ENCODE measurements at places on chromosomes 3 and 15.

DNA sequence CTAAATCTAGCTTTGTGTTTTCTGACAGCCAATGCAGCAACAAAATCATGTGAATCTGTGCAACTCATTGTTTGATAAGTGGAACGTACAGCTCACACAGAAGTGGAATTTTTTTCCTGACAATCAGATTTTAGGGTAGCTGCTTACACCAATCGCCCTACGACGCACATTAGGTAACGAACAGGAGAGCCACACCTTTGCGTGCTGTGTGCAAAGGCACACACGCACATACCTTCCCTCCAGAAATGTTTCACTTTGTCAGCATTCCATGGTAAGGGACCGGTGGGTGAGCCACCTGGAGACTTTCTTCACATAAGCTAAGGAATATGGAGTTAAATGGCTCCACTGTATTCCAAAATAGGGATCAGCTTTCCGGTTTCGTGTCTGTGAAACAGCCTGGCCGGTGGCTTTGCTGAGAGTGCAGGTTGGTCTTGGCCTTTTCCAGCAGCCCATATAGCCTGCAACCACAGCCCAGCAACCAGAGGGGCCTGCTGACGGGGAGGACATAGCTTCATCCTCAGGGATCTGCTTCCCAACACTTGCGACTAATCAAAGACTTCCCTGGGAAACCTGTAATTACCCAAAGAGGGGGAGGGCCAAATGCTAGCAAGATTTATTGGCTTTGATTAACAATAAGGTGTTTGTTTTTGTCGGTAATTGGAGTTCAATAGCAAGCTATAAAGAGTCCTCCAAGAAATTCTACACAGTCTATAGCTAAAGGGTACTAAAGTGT lies 145.3 kb downstream of the ADAMTS17 start:
- DNase-seq = no peak

DNA sequence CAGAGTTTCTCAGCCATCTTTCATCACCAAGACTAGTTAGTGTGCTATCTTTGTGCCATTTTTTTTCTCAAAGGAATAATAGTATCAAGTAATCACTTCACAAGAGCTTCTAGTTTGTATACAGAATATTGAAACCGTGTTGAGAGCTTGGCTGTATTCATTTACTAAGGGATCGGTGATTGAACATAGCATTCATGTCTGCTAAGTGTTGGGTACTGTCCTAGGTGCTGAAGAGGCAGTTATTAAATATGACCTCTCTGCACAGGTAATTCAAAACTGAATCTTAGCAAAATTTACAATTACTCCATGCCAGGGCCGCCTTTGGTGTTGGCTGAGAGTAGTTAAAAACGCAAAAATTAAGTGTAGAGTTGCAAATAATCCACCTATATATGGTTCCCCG lies 355.3 kb upstream of the RORA start:
- no peak for DNase-seq

DNA sequence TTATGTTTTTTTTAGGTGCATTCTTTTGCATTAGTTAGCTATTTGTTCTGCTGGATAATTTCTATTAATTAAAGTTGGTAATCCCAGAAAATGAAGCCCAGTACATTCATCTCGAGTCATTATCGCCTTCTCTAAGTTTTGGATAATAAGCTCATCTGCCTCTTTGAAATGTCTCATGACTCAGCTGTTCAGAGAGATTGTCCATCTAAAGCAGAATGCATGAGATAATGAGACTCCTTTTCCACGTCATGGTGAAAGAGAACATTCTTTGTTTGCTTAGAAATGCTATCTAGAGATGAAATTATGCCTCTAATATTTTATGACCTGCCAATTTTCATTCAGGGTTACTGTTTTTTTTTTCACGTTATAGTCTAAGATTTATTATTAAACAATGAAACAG lies 374.7 kb upstream of the GOLIM4 start:
- DNase-seq = no peak

DNA sequence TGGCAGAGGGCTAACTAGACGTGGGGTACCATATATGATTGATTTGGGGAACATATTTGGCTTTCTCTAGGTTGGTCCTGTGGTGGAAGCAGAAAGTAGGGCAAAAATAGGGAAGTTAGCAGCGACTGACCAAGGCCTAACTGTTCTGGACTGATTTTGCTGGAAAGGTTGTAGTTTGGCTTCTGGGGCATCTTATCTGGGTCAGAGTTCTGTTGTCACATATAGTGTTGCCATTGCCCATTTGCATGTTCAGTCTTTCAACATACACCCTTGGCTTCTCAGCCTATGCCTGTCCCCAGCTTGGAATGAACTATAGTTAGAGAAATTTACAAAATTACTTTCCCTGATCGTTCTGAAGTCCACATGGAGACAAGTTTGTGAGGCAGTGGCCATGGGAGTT lies 426.5 kb downstream of the TBC1D5 start:
- DNase-seq = no peak

- no peak for DNase-seq
Measured at GRCh38 chr3:86519819-86520218, 471.1 kb downstream of the VGLL3 start.

DNA sequence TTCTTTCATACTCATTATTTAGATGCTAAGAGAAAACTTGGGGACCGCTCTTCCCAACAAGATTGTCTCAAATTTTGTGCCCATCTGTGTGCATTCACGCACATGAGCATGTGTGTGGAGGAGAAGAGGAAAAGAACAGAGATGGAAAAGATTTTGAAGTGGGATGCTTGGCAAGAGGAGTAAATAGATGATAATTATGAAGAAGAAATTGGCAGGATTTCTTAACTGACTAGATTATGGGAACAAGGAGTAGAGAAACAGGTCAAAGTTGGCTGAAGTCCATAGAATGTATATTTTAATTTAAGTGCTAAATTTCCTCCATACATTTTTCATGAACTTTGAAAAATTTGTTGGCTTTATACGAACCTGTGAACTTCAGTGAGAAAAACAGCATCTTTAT lies 100.1 kb downstream of the ZNF609 start:
- DNase-seq = no peak

GRCh38 chr3:13266005-13266404 lies 154.1 kb downstream of the NUP210 start:
- DNase-seq = no peak

DNA sequence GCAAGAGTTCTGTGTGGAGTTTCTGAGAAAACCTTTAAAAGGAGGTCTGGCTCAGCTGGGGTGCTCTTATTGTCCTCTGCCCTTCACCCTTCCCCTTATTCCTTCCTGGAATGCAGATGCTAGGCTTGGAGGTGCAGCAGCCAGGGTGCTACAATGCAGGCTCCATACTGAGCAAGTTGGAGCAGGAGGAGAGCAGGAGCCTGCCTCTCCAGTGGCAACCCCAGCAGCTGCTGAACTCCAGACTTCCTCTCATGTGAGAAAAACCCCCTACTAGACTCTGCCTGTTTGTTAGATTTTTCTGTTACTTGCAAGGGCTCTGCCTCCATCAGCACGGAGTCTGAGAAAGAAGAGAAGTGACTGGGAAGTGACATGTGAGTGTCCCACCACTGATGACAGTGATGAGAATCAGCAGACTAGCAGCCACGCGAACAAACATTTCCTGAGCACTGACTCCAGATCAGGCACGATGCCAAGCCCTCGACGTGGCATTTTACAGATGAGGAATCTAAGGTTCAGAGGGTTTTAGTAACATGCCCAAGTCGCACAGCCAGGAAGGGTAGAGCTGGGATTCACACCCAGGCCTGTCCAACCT lies 16.1 kb upstream of the RARRES1 start:
- DNase-seq = no peak

DNA sequence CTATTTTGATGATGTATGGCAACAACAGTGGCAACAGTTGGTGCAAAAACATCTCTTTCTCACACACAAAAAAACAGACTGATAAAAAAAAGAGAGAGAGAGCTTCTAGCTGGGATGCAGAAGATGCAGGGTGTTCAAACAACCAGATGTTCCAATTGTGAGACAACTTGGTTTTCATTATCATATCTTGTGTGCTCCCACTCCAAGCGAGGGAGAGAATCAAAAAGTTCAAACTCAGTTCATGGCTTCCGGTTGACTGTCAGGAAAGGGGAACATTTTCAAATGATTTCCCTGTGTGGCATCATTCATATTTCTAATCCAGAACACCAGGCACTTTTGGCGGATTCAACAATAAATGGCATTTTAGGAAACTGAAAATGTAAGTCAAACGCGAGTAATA lies 72.1 kb downstream of the RSL24D1 start:
- no peak for DNase-seq

GRCh38 chr15:75062706-75063105 lies 39.3 kb downstream of the PPCDC start:
- no peak for DNase-seq

DNA sequence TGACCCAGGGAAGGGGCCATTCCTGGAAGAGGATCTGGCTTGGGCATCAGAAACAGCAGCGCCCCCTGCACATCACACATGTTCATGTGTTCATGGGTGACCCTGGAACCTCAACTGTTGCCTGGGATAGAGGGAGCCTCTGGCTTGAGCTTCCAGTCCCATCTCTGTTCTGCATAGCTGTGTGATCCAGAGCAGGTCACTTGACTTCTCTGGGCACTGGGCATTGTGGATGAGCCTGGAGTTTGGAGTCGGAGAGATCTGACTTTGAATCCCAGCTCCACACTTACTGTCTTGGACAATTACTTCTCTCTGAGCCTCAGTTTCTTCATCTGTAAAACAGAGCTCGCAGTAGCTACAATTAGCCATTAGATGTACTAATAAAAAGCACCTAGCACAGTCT lies 15.6 kb downstream of the PAK6 start:
- no peak for DNase-seq

DNA sequence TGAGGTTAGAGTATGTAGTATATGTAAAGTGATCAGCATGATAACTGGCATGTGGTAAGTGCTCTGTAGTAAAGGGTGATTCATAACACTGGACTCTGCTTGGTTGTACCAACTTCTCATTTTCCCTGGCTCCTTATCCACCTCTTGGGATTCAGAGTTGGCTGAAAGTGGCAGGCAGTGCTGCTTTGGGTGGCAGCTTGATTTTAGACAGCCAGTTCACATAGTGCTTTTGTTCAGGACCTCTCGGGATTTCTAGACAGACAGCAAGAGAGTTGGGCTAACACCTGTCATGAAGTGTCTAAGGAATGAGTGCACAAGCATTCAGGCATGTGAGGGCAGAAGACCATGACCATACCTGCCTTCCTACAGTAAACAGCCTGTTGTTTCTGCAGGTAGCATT lies 69.0 kb downstream of the RBM6 start:
- DNase-seq = no peak

DNA sequence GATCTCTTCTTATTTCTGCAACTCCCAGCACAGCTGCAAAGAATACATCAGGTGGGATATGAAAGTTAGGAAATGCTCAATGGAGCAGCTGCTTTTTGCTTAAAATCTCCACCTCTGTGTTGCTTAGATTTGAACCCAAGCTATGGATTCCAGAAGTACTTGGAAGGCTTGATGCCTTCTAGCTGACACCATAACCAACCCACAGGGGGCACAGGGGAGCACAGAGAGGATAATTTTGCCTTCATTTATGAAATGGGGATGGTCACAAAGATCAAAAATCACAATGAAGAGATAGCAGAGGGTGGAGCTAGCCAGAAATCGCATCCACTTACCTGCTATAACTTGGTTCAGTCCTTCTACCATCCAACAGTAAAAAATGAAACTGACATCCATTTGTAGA lies 75.7 kb downstream of the DUT start:
- DNase-seq = no peak

DNA sequence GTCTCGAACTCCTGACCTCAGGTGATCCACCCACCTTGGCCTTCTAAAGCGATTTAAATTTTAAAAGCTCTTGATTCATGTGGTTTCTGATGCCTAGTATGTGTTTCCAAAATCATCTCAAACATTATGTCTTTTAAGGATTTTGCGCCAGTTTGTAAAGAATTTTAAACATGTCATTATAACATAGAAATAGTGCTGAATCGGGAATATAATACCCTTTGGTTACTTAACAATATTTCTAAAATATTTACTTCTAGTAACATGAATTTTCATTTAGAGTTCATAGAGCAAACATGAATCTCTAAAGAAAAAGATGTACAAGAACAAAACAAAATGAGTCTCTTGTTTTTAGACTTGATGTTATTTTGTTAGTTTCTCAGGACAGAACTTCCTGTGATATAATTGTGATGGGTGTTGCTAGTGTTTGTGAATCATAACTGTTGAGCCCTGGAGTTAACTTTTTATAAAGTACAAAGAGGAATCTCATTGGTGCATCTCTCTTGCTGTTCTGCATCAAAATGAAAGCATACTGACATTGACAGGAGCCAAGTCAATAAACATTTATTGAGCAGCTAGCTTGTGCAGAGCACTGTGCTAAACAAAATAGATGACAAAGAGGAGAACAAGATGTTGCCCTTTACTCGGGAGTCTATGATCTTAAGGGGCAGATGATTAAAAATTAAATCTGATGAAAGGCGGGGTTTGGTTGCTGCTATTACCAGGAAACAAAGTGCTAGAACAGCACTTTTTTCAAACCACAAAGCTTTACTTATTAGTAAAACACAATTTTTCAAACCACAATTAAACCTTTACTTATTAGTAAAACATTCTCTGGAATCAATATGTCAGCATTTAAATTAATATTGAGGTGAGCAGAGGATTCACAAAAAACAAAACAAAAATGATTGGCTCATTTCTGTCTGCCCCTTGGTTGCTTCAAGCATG lies 73.4 kb downstream of the MME start:
- DNase-seq = no peak

GRCh38 chr15:66080717-66081398 lies 172.7 kb downstream of the MEGF11 start:
- DNase-seq = no peak

- no peak for DNase-seq
Measured at GRCh38 chr3:170918715-170919114, 10.3 kb upstream of the EIF5A2 start.

DNA sequence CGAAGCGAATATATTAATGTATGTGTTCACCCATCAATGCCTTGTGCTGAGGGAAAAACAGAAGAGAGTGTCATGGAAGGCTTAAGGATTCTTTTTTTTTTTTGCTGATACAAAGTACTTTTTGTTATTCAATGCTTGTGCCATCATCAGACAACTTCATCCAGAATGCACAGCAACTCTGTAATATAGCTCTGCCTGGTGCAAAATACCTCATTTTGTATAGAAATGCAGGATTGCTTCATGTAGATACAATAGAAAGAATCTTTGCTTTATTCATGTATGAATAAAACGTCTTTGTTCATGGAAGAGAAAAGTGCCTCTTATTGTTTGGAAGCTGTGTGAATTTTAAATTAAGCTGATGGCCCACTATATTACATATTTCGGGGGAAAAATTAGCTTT lies 62.9 kb downstream of the SH3GL3 start:
- no peak for DNase-seq

DNA sequence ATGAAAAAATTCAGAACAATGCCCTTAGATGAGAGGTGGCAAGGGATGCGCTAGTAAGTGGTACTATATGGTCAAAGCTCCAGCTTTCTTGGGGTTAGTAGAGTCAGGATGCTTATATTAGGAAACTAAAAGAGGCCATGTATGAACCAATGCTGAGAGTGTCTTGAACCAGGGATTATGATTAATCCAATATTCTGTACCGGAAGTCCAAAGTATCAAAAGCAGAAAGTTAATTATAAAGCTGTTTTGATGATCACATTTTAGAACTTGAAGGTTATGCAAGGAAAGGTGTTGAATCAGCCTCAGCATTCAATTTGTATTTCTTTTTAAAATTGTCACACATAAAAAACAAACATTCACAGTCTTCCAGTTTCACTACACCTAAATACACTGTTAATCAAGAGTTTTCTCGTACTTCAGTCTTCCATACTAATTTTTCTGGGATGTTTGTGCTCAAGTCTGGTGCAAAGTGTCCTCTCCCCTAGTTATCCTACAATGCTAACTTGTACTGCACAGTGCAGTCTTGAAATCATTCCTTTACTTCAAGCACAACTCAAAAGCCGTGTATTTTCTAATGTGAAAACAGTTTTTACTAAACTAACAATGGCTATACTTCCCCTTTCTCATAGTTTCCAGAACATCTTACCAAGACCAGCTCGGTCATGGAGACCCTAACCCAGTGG lies 10.7 kb upstream of the FAH start:
- no peak for DNase-seq

All from neural crest cell (in vitro differentiated cells).